ENCODE measurements at places on chromosomes 7 and 10. TPM values are rescaled to one million over a fixed set of nuclear protein-coding genes. Genes with fewer than 3 reads are reported as not detected.

GPNMB gene
- 129 TPM for total RNA-seq

DNA sequence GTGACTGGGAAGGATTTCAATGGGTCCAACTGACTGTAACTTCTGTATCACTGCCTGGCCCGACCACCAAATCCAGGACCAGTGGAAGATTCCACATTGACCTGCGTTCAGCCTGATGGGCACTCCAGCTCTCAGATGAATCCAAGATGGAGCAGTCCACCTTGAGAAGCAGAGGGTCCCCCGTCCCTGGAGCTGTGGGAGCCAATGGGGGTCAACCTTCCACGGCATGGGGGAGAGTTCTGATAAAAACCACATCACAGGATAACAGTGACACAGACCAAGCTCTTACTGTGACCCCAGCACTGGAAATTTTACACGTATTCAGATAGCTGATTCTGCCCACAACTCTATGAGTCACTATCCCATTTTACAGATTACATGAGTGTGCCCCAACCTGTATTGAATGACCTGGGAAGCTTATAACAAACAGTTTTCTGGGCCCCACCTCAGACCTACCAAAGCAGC is 11.2 kb downstream of the ZCCHC24 start:
- DNase-seq, result no peak

DNA sequence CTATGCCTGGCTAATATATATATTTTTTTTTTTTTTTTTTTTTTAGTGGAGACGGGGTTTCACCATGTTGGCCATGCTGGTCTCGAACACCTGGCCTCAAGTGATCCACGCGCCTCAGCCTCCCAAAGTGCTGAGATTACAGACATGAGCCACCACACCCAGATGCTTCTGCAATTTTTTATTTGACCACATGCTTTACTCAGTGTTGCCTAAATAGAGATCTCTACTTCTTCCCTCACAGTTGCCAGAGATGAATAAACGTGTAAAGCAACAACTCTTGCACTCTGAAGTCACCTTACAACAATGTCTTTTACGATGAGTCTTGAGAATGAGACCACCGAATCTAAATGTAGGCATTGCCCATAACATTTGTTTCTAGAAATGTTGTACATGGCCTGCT is 107.9 kb upstream of the FRMD4A start:
- DNase-seq, result no peak

CELF2 gene
- 55.4 TPM for total RNA-seq

DNA sequence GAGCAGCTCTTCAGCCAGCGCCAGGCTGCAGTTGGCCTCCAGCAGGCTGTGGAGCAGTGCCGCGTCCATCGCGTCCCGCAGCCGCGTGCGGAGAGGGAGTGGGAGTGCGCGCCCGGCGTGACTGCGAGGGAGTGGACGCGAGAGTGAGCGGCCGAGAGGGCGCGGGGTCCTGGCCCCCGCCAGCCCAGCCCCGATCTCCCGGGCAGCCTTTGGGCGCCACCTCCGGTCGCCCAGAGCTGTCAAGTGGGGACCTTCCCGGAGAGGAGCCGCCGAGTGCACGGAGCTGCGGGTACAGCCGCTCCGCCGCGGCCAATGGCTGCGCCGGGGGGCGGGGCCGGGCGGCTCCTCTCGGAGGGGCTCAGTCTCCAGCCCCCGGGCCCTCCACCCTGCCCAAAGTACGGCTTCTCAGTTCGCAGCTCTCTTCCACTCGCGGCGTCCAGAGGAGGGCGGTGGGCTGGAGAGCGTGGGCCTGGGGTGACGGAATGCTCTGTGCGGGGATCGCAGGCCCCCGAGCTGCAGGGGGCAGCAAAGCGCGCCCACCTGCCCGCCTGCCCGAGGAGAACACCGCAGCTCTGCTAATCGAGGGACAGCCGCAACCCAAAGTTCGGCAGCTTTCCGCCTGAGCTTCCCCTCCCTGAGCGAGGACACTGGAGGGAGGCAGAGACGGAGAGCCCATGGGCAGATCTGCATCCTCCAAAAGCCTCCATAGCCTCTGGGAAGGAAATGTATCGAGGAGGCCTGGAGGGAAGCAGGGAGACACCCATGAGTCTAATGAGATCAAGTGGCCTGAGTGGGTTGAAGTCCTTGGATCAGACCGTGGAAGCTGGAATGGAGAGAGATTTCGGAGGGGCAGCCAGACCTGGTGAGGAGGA is at the start of gene CRHR2:
Gene CRHR2 (minus strand): TSS at position 245 of the 872 bp plus-strand sequence. CDS start 176 bp downstream, at position 69.
- DNase-seq, result no peak
